ENCODE measurements at places on chromosomes 6 and 20.

DNA sequence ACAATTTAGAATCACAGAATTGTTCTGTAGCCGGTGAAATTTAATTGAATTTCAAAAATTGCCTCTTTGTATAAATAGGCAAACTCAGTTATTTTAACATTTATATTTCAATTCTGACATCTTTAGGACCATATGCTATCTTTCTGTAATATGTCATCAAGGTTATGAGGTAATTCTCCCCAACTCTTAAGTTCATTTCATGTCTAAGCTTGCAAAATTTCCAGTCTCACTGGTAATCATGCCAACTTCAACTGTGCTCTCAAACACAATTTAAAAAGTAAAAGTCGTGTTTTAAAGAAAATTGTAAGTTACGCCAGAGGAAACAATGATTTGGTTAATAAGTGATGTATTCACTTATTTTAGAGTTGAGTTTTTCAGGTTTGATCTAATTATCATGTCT, 1.4 kb downstream of the NCOA7 start:
- DNase-seq, result no peak

DNA sequence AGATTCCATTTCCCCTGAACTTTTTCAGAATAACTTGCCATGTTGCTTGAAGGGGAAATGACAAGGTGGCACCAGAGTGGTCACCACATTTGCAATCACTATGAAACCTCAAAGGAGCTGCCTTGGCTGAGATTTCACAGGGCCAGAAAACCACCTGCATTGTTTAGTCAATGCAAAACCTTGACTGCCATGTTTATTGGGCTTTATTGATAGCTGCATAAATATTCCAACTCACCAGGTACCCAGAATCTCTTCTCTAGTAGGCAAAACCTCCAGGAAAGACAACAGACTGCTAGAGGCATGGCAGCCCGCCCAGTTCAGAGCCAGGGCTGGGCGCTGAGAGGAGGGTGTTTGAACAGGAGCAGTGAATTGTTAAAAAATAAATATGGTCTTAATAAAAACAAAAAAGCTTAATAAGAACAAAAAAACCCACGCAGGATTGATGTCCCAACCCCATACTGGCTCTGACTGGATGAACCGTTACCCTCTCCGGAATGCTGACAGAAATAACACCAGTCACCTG, 375.6 kb downstream of the ZFAND3 start:
- no peak for DNase-seq

GRCh38 chr6:2230659-2231277, 14.6 kb downstream of the GMDS start:
- DNase-seq, result no peak

DNA sequence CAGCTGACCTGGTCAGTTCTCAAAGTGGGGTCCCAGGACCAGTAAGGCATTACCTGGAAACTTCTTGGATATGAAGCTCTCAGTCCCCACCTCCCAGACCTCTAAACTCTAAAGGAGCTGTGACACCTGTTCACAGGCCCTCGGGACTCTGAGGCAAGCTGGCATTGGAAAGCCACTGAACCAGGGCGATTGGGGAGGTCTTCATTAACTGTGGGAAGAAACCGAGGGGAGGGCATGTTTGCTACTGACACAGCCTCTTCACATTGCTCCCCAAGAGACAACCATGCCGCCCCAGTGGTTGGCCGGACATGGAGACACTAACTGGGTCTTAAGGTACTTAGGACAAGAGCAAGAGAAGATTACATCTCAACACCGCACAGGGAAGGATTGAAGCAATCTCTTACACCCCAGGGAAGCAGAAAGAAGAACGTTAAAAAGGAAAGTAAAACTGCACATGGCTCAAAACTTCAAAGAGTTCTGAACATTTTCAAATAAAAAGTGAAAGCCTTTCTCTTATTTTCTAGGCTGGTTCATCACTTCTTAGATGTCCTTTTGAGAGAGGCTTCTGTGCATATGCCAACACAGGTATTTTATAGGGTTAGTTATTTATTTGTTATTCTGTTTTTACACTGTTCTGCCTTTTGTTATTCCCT, 210.0 kb upstream of the CST7 start:
- no peak for DNase-seq

GRCh38 chr6:79756496-79756895, 125.4 kb downstream of the SH3BGRL2 start:
- no peak for DNase-seq

All from femur (tissue), 1 donor.